ENCODE measurements at places on chromosomes 1 and 21.

DNA sequence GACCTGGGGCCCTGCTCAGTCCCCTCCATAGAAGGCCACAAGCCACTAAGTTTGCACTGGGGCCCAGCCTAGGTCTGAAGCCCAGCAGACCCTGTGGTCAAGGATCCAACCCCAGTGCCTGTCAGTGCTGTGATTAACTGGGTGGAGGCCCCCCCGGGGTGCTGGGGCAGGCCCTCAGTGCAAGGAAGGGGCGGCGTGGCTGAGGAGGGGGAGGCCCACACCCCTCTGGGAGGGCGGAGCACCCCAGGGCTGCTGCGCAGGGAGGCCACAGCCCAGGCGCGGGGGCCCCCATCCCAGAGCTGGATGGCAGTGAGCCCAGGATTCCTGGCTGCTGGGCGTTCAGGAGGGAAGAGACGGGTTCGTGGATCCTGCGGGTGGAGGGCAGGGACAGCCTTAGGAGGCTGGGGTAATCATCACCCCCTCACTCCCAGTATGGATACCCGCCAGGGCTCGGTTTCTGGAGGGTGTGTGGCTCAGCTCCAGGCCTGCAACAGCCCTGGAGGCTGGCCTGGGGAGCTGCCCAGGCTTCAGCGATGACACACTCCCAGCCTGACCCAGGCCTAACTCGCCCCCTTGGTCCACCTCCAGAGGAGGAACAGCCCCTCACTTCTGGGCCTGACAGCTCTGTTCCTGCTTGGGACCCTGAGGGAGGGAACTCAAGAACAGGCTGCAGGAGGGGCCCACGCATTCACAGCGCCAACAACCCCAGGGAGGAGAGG, 890 bp downstream of the GJC2 start:
- DNase-seq, result no peak

DNA sequence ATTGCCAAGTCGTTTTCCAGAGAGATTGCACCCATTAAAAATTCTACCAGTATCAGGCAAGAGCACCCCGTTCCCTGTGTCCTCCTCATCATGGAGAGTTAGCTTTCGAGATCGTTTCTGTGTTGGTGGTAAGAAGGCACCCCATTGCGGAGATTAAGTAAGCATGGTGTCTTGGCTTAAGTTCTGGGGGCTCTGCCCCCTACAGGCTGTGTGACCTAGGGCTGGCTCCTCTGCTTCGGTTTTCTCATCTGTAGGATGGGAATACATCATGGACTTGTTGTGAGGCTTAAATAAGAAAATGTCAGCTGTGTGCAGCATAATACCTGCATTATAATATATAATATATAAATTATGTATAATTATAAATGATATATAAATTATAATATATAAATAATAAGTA, 36.8 kb upstream of the TENT5C start:
- no peak for DNase-seq

GRCh38 chr1:29960876-29961275, 724.6 kb downstream of the PTPRU start:
- no peak for DNase-seq

GRCh38 chr1:117371441-117372151, 4.3 kb downstream of the MAN1A2 start:
- no peak for DNase-seq

DNA sequence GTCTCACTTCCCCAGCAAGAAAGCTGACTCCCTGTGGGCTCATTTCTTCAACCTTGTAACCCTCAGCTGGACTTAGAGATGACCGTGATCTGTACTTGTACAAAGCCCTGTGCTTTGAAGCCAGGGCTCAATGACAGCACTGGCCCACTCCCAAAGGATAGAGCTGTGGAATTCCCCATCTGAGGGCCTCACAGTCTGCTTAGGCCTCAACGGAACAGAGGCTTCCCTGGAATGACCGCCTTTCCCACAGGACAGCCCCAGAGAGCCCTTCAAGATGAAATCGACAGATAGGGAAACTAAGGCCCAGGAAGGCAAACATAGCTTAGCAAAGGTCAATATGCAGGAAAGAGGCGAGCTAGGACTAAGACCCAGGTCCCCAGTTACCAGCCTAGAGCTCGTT, 11.5 kb downstream of the SLC9A1 start:
- no peak for DNase-seq

DNA sequence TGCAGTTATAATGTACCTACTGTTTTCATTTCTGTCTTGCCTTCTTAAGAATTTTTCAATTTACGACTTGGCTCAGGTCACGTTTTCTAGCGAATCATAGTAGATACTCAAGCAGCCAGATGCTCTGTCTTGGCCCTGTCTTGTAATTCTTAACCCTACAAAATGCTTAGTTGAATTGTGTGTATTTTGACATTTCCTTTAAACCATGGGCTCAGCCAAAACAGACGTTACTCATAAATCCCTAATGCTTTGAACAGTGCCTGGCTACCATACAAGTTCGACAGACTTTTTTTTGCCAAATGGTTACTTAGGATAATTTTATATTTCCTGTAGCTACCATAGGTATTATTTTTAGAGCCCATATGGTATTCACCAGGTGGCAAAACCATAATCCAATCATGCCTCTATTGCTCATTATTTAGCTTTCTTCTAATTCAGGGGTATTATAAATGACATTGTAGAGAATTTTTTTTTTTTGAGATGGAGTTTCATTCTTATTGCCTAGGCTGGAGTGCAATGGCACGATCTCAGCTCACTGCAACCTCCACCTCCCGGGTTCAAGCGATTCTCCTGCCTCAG, 54.3 kb downstream of the KCNK1 start:
- no peak for DNase-seq

DNA sequence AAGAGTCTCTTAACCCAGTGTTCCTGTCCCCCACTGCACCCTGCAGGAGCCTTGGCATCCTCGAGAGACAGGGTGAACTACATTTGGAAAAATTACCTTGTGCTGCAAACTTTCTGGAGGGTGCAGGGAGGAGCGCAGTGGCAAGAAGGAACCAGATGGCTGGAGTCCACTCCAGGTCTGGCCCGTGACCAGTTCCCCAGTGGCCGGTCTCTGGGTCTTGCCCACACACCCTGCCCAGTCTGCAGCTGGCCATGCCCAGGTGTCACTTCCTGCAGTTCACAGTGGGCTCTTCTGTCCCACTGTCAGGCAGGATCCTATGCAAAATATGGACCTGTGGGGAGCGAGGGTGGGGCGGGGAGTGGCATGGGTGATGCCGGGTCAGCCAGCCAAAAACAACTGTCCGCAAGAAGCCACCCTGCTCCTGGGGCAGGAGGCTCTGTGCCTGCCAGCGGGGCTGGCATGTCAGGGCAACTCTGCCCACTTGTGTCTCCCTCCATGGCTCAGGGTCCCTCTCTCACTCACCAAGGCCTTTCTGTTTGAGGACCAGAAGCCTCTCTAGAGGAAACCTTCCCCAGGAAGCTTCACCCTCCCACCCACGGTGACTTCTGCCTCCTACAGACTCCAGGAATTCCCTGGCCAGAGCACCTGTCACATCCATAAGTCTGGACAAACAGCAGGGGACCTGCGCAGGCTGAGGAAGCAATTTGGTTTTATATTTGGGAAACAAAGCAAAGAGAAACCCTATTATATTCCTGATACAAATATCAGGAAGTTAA, 55.6 kb downstream of the KIF21B start:
- no peak for DNase-seq

DNA sequence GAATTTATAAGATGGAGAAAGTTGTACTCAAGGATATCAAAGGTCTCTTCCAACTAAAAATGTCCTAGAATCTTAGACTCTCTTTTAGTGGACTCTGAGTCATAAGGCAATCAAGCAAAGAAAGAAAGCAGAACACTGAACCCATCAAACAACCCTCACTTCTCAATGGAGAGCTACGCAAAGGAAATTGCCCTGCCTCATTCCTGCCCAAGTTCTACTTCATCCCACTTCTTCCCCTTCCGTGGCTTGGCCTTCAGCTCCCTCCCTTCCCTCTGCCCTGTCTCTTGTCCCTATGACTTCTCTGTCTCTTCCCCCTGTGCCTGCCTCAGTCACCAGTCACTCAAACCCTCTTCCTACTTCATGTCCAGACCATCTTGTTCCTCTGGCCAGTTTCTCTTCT, 58.5 kb downstream of the RIMS3 start:
- no peak for DNase-seq

DNA sequence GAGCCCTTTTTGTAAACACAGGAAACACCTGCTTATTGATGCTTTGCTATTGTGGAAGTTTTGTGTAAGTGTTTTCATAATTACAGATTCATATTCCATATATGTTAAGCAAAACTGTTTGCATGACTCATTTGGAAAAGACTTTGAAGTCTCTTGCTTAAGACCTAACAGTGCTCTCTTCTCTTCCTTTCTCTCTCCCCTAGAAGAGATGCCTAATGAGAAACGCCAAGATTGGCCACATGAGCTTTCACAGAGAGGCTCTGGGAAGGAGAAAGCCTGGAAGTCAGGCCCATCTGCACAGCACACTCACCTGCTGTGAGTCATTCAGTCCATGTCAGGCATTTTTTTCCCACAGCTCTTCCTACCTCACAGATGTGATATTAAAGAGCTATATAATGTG, 101.6 kb upstream of the PALMD start:
- DNase-seq, result peak; percentile 70

- no peak for DNase-seq
Measured at GRCh38 chr1:217342105-217342504, 288.8 kb downstream of the GPATCH2 start.

DNA sequence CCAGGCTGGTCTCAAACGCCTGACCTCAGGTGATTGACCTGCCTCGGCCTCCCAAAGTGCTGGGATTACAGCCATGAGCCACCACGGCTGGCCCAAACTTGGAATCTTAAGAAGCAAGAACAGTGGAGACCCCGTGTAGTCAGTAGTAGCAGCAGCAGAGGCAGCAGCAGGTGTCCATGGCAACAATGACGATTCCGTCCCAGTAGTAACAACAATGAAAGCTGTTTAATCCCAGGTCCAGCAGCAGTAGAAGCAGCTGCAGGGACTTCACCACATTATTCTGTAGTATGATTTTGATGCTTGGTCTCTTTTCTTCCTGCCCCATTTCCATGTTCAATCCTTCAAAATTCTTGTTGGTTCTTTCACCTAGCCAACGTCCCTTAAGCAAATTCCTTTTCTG, 69.6 kb upstream of the KCTD3 start:
- DNase-seq, result no peak

DNA sequence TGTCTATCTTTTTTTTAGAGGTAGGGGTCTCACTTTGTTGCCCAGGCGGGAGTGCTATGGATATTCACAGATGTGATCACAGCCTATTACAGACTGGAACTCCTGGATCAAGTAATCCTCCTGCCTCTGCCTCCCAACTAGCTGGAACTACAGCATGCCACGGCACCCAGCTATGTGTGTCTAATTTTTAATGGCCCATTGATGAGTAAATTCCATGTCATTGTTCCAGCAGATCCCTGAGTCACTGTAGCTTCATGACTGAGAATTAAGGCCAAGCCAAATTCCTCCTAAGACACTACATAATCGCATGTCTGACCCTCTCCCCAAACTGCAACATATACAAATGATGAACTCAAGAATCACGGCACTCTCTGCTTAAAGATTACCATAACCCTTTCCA, 84.2 kb upstream of the RGS2 start:
- DNase-seq, result no peak

DNA sequence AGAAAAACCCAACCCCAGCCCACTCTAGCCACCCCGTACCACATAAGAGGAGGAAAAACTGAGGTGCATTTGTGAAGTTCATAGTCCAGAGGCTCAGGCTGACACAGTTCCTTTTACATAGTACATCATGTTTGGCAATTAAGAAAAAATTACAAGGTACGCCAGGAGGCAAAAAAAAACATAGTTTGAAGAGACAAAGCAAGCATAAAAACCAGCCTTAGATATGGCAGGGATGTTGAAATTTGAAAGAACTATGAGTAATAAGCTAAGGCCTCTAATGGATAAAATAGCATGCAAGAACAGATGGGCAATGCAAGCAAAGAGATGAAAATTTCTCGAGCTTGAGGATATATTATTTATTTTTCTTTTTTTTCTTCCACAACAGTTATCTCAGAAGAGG, 31.9 kb downstream of the MIXL1 start:
- DNase-seq, result no peak

DNA sequence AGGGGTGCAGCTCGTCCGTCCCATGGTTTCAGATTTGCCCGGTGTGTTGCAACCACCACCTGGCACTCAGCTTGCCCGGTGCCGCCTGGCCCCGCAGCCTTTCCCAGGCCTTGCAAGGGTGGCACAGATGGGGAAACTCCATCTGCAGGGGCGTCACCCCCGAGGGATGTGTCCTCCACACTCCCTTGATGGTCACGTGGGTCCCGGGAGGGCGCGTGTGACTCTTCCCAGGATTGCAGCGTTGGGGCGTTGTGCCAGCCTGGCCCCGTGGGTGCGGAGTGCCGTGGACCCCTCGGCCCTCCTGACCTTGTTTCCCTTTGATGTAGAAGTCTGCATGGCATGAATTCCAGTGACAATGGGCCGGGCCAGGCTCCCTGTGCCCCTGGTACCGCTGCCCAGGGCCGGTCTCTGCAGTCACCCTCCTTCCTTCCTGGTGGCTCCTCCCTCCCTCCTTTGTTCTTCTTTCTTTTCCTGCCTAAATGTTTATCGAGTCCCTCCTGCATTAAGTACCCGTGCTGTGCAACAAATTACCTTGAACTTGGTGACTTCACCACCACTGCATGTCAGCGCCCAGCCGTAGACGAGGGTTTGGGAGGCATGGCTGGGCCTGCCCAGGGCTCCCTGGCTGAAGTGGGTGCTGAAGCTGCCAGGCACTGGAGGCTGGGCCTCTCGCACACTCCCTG, 22.9 kb downstream of the RRP1 start:
- DNase-seq, result peak; percentile 53

GRCh38 chr1:24315391-24315790, 3.8 kb upstream of the GRHL3 start:
- DNase-seq, result no peak

DNA sequence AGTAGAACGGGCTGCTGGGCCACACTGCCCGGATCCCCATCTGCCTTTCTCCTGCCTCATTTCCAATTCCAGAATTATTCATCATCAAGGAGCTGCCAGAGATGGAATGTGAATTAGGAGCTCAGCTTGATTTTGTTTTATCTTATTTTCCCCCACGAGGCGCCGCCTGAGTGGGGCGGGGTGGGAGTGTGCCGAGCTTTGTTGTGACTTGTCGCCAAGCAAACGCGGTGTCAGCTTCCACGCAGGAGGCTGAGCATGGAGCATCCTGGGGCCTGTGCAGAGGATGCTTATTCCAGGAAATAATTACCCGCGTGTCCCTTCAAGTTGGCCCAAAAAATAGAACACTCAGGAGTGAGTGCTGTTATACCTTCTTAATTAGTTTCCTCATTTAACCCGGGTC, 91.2 kb downstream of the HMGB4 start:
- no peak for DNase-seq

GRCh38 chr1:217332431-217333065, 298.3 kb downstream of the GPATCH2 start:
- DNase-seq, result no peak
